ENCODE measurements at places on chromosomes 12 and 14. TPM values are rescaled to one million over a fixed set of nuclear protein-coding genes. Genes with fewer than 3 reads are reported as not detected.

DNA sequence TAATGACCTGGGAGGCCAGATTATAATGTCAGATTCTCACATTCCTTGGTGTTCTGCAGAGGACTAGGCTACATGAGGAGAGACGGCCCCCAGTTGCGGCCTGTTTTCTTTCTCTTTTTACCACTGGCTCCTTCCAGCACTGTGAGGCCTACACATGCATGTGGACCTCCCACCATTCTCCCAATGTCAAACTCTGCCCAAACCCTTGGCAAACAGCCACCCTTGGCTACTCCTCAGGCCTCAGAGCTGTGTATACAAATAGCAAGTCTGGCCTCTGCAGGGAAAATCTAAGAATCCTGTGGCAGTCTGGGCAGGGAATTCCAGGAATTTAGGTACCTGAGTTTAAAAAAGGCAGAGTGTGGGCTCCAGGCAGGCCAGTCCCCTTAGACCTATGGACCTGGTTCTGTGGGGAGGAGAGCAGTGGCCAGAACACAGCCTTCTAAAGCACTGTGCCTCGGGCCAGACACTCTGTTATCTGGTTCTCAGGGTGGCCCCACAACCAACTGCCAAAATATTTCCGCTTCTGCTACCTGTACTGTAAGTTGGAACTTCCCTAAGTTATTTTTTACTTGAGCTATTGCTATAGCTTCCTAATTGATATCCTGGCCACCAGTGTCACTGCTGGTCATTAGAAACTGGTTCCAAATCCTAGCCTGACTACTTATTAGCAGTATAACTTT is 19.9 kb upstream of the NEDD1 start:
- DNase-seq = no peak

DNA sequence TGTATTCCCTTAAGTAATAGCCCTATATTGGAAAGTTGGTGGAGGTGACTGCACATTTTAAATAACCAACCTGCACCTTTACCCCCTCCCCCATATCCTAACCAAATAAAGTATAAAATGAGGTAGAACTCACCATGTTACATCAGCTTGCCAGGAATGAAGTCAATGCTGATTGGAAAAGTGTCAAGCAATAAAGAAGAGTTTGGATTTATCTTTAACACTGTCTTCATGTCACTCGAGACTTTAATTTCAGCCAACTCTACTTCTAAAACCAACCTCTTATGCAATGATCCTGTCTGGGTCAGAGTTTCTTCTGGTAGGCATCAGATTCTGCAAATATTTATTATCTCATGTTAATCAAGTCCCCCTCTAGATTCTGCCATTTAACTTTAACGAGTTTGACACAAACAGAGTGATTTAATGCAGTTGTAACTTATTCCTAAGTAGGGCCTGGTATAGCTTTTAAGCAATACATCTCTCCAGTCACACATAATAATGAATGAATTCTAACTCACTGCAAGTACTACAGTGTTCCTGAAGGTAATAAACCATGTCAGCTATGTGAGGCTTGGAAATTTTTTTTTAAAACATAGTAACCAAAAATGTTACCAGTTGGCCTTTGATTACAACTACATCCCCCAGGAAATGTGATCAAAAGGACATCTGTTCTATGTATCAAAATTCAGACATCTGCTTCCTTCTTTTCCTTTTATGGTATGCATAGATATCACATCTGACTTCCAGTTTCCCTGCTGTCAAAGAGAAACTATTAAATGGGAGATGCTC is 98.7 kb downstream of the ERGIC2 start:
- DNase-seq = no peak

The DCN gene
- 41.6 TPM for total RNA-seq

- DNase-seq = no peak
Measured at GRCh38 chr12:3350432-3350831, 140.6 kb upstream of the PRMT8 start.

GRCh38 chr12:79453820-79454219 is 236.9 kb downstream of the PAWR start:
- no peak for DNase-seq

DNA sequence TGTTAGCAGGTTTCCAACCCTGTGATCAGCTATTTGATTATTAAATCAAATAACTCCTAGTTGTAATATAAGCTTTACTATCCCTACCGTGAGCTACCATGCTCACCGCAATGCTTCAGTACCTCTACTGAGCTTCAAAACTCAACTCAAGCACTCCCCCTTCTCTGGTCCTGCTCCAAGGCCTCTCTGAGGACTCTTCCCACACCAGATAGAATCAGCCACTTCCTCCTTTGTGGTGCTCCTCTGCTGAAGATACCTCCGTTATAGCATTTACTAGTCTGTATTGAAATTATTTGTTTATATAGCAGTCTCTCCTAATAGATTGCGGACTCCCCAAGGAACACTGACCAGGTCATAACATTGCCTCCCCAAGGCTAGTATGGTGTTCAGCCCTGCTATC is 17.5 kb downstream of the AREL1 start:
- no peak for DNase-seq

GRCh38 chr12:30450226-30450625 is 245.4 kb downstream of the IPO8 start:
- DNase-seq = no peak

The NTS gene
- 6.5 TPM for total RNA-seq

The RFLNA gene
- total RNA-seq = 7.7 TPM

DNA sequence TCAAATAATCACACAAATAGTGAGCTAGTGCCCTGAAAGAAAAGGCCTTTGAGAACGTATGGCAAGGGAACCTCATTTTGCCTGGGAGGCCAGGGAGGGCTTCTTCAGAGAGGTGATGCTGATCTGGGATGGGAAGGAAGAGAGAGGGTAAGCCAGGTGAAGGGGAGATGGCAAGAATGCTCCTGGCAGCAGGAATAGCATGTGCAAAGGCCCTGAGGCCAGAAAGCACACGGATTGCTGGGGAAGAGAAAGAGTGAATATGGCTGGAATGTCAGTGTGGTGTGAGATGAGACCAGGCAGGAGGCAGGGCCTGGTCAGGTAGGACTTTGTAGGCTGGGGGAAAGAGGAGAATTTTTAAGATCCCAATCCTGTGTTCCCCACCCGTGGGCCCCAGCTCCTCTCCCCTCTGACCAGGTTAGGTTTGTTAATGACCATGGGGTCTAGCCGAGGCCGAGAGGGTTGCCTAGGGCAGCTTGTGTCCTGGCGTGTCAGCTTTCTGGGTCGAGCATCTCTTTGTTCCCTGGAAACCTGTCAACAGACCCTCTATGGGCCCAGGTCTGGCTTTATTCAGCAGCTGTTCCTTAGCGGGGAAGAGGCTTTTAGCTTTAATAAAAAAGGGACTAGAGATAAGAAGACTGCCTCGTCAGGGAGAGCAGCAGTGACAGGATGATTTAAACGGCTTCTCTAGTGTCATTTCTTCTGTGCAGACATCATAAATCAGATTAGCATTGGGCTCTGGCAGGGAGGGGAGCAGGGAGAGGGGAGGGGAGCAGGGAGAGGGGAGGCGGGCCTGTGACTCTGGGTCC is 123.4 kb downstream of the ADCK1 start:
- no peak for DNase-seq

DNA sequence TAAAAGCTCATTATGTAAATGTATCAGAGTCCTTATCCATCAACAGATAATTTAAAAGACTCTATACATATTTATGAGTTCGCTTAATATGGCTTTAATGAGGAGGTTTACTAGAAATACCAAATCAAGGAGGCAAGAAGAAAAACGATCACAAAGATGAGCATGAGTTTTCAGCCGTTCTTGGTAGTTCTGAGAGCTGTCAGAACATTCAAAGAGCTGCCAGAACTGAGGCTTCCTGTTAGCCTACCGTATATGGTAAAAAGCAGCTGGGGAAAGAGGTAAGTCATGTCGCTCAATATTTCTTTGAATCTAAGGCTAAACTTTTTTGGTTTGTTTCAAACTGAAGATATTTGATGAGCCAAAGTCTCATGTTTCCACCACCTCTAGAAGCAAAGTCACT is 115.3 kb upstream of the PLXNC1 start:
- DNase-seq = no peak

- no peak for DNase-seq
Measured at GRCh38 chr12:54381136-54381535, 3.4 kb downstream of the ZNF385A start.

The OR4E2 gene
- not detected for total RNA-seq

DNA sequence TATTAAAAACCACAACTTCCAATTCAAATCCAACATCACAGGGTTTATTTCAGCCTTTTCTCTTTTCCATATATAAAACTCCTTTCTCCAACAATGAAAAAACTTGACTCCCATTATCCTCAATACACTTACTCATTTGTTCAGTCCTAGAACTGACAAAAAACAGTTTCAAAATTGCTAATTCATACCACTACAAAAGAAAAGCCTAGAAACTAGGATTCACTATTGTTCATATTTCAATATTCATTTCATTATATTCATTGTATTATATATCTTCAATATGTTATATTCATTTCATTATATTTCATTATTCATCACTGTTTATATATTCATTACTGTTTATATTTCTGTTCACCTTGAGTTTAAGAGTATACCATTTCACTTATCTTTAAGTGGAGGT is 85.8 kb downstream of the NUMB start:
- DNase-seq = no peak

DNA sequence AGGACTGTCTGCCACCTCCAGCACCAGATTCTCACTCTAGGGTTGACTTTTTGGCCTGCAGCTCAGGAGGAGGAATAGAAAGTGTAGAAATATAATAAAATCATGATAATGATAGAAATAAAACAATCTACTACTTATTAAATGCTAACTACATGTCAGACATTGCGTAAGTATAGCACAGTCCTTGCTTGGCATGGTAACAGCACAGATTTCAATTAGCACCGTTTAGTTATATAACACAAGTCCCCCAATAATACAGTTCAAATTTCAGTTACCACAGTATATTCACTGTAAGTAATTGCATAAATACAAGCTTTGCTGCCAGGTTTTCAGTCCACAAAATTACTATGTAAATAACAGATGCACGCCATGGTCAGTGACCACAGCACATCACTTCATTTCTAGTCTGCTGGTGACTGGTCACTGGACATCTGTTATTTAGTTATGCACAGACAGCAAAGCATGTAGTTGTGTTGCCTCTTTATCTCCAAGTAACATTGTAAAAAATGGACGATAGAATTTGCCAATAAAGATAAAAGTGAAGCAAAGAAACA is 6.5 kb upstream of the GLT8D2 start:
- DNase-seq = no peak

The COX8C gene
- not detected for total RNA-seq

The MMP19 gene
- not detected for total RNA-seq

- DNase-seq = no peak
Measured at GRCh38 chr12:64800640-64801039, 23.8 kb upstream of the TBC1D30 start.

DNA sequence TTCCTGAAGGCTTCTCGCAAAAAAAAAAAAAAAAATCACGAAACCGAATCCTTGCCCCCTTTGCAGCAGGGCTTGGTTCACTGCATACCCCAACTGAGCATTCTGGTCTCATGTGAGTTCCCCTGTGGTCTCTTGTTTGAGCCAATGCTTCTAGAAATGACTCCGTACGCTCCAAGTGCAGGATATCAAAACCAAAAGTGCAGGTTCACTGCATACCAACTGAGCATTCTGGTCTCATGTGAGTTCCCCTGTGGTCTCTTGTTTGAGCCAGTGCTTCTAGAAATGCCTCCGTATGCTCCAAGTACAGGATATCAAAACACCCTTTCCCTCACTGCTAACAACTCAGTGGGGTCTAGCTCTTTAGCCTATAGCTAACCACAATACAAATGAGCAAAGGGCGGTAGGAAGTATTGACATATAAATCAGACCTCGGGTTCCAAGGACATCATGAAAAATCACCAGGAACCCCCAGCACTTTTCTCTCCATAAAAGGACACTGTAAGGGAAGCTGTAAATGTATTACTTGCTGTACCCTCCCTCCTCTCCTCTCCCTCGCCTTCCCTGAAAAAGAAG is 206.3 kb upstream of the NOS1 start:
- no peak for DNase-seq

The ADCY4 gene
- 0.82 TPM for total RNA-seq

The P3H3 gene
- 11.0 TPM for total RNA-seq

DNA sequence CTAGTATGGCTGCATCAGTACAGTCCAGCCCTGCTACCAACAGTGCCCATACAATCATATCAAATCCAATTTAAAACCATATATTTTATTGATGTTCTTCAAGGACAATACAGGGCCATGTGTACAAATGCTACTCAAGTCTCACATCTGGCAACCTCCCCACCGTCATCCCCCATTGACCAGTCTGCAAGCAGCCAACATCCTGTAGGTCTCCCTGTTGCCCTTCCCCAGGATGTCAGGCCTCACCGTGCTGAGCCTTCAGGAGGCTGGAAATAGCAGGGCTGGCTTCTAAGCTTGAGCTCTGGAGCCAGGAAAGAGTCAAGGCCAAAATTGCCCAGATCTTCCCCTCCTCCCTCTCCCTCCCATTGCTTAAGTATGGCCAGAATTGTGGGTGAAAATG is 10.4 kb downstream of the ZDHHC22 start:
- no peak for DNase-seq

The RIPK3 gene
- under 0.01 TPM for total RNA-seq

DNA sequence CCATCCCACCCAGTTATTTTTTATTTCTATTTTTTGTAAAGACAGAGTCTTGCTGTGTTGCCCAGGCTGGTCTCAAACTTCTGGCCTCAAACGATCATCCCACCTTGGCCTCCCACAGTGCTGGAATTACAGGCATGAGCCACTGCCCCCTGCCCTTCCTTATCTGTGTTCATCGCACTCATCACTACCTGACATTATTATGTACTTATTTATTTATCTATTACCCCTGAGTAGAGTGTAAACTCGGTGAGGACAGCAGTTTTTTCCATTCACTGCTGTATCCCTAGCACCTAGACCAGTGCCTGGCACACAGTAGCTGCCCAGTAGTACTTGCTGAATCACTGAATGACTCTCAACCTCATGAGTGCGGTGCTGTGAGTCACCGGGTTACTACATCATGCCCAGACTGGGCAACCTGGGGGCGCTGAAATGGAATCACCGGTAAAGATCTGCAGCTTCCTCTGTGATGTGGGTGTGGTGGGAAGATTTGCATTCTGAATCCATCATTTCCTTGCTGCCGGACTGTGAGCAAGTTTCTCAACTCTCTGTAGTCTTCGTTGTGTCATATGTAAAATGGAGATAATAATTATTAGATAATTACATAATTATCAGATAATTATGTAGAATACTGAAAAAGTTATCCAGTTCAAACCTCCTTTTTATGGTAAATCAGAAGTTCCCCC is 81.9 kb upstream of the USP44 start:
- no peak for DNase-seq

The FAR2 gene
- 49.3 TPM for total RNA-seq

All from frontal cortex (tissue), 4 donors.